ENCODE measurements at places on chromosomes 1 and 21.

- DNase-seq = no peak
Measured at GRCh38 chr21:45972353-45972715, 9.2 kb upstream of the COL6A1 start.

DNA sequence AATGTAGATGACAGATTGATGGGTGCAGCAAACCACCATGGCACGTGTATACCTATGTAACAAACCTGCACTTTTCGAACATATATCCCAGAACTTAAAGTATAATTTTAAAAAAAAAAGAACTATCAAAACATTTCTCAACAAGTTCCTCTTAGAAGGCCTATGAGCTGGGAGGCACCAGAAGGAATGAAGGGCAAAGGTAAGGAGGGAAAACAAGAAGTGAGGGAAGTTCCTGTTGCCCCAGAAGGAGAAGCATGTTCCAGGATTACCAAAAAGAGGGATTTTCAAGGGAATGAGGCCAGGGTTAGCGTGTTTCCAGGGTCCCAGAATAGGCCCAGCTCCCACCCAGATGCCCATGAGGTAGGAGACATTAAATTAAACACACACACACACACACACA is 361.0 kb downstream of the SETD4 start:
- no peak for DNase-seq

GRCh38 chr1:25042331-25043227 is 112.5 kb upstream of the RUNX3 start:
- no peak for DNase-seq

DNA sequence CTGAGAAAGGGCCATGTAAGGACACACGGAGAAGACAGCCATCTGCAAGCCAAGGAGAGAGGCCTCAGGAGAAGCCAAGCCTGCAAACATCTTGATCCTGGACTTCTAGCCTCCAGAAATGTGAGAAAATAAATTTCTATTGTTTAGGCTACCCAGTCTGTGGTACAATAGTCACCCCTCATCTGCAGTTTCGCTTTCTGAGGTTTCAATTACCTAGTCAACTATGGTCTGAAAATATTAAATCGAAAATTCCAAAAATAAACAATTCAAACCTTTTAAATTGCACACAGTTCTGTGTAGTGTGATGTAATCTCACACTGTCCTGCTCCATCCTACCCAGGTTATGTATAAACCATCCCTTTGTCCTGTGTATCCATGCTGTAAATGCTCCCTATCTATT is 52.6 kb downstream of the ZNF644 start:
- no peak for DNase-seq

DNA sequence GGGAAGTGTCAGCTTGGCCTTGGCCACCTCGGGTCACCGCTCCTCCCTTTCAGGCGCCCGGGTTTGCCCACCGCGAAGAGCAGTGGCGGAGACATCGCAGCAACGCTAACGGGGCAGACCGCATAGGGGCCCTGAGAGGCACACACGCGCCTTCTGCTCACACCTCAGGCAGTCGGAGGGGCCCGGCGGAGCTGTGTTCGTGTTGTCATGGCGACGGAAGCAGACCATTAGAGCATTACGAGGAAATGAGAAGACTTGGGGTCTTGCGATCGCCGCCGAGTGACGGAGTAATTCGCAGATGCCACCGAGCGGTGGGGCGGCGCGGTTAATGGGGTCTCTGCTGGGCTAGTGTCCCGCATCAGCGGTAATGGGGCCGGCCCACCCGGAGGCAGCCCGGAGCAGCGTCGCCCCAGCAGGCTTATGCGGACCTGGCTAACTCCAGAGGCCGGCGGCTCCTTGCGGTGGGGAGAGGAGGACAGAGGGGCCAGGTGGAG is 144.1 kb downstream of the TNR start:
- no peak for DNase-seq

DNA sequence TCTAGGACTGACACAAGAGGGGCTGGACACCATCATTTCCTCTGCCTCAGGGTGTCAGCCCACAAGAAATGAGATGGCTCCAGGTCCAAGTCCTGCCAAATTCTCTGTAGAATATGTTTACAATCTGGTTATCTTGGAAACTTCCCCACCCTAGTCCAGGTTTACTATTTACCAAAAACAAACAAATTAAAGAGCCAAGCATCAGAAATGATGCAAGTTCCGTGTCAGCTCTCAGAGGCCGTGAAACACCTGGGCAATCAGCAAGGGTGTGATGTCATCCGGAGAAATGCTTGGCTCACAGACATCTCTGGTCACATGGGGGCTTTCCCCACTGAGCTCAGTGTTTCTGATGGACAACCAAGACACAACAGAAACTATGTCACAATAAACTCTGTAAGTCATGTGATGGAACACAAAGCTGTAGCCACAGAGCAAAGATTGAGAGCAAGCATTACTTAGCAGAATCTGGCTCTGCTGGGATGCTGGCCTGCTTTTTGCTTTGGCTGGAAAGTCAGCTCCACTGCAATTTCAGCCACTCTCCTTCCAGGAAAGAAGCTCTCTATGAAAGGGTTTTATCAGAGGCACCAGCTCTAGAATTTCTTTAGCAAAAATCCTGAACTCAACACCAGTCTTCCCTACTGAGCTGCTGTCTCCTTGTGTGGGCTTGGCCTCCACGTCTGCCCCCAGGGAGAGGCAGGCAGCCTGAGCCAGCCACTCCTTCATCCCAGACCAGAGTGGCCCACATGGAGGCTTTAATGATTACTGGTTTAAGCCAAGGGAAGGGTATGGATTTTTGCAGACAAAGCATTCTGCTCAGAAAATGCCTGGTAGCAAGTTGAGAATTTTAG is 55.9 kb downstream of the NENF start:
- no peak for DNase-seq
